CD14-positive monocyte (primary cell): ENCODE measurements at places on chromosomes 7 and 10.

DNA sequence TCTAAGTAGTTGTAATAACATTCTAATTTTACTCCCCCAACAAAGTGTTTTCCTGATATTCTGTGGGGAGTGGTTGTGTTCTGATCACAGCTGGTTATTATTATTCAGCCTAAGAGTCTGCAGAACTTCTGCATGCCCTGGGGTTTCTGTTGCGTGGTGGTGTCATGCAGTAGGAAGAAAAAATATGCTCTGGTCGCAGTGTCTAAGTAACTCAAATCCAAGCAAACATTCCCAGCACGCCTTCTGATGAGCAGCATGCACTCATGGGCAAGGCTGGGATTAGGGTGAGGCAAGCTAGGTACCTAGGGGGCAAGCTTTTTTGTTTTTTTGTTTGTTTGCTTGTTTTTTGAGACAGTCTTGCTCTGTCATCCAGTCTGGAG is 112.8 kb upstream of the KMT2E start:
- no peak for DNase-seq

- DNase-seq = no peak
These were observed 451.2 kb downstream of the PLXNA4 start for GRCh38 chr7:132125096-132125495.

DNA sequence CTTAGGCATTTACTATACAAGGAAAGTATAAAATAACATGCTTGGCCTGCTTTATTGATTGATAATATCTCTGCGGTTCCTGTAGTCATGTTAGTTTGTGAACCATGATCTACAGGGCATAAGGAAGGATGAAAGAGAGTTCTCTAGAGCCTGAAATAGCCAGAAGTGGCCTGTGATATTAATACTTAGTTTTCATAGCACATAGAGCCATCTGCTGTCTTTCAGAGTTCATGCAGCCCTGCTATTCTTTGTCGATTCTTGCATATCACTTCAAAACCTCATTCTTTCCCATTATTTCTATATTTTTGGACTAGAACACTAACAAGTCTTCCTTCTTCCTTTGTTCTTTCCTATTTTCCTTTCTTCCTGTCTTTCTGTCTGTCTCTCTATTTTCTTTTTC is 26.4 kb upstream of the PRKG1 start:
- DNase-seq = no peak

- DNase-seq = no peak
These were observed 84.8 kb upstream of the AOAH start for GRCh38 chr7:36809086-36809485.

- no peak for DNase-seq
These were observed 44.8 kb downstream of the GNAT3 start for GRCh38 chr7:80467069-80467468.

GRCh38 chr7:28509251-28510025 is 97.1 kb downstream of the CREB5 start:
- peak; percentile 6 for DNase-seq

GRCh38 chr7:143408686-143409561 is at the start of gene EPHA1:
Gene EPHA1 (minus strand): TSS chr7:143408856. CDS start chr7:143408805, 51 bp downstream.
- DNase-seq = no peak
